ENCODE measurements at places on chromosomes 12 and 14.

GRCh38 chr12:64452559-64453329 lies 824 bp downstream of the TBK1 start:
- DNase-seq = peak; percentile 53

DNA sequence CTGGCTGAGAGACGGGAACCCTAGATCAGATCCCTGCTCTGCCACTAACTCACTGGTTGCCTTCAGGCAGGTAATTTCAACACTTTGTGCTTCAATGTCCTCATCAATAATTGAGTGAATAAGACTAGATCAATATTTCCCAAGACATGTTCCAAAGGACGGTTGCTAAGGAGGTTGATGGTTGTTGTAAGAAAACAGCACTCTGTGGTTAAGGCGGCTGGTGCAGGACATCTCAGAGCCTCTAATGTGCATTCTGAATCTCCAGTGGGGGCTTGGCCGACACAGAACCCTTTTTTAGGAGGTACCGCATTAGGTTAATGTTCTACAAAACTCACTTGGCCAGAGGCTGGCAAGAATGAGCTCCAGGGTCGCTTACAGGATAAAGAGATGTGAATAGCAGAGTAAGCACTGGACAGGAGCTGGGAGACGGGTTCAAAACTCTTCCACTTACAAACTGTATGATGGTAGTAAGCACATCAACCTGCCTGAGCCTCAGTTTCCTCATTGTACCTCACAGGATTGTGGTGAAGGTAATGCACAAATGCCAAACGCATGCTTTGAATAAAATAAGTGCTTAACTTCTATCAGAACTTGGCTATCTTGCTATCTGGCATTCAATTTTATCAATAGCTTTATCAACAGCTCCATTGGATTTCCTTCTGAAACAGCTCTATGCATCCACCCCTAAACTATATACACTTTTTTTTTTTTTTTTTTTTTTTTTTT lies 136.9 kb upstream of the PARP11 start:
- no peak for DNase-seq

GRCh38 chr12:110528277-110528839 lies 26.2 kb downstream of the RAD9B start:
- DNase-seq = no peak

- DNase-seq = no peak
Observed at GRCh38 chr12:31406345-31406744, 80.4 kb upstream of the SINHCAF start.

DNA sequence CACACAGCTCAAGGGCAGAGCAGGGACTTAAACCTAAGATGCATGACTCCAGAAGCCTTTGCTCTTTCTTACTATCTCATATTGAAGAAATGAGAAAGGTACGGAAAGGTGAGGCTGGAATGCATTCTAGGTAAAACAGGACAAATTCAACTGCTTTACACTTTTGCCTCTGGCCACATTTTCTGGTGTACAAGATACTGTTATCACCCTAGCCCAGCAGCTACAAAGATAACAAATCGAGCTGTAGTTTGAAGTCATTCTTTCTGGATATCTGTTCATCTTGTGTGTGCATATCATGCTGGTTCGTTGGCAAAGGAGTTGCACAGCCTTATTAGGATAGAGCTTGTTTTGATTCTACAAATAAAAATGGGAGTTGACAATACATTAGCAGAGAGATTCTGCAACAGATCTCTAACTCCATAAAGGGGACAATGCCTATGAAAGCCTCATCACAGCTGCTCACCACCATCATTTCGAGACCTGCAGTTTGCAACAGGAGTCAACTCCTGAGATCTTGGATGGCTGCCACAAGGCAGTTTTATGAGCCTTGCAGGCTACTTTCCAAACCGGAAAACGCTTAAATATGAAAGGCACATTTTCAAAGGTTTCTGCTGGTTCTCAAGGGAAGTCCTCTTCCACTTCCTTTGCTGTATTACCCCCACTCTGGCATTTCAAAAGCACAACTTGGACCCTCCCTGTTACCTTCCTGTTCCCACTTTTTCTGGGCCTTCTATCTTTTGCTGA lies 64.9 kb downstream of the STXBP6 start:
- DNase-seq = no peak

DNA sequence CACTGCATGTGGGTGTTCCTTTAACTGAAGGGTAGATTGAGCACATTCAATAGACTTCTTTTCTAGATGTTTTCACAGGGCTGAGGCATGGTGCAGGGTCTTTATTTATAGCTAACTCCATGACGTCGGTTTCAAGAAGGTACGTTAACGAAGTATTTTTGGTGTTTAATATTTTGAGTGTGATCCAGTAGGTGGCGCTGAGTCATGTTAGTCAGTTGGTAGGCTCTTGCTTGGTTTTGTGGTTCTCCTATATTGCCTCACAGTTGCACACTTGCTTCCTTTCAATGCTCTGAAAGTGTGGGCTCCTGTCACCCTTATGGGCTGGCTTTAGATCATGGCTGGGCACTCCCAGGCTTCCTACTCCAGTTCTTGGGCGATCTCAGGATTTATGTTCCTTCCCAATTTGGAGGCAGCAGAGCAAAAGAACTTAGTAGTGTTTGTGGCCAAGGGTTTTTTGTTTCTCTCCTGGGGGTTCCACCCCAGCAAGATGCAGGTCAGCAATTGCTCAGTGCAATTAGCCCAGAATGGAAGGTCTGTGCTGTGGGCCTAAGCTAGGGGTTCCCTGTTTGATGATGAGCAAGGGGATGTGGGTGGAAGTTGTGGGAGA lies 471.6 kb upstream of the FOXG1 start:
- peak; percentile 1 for DNase-seq

DNA sequence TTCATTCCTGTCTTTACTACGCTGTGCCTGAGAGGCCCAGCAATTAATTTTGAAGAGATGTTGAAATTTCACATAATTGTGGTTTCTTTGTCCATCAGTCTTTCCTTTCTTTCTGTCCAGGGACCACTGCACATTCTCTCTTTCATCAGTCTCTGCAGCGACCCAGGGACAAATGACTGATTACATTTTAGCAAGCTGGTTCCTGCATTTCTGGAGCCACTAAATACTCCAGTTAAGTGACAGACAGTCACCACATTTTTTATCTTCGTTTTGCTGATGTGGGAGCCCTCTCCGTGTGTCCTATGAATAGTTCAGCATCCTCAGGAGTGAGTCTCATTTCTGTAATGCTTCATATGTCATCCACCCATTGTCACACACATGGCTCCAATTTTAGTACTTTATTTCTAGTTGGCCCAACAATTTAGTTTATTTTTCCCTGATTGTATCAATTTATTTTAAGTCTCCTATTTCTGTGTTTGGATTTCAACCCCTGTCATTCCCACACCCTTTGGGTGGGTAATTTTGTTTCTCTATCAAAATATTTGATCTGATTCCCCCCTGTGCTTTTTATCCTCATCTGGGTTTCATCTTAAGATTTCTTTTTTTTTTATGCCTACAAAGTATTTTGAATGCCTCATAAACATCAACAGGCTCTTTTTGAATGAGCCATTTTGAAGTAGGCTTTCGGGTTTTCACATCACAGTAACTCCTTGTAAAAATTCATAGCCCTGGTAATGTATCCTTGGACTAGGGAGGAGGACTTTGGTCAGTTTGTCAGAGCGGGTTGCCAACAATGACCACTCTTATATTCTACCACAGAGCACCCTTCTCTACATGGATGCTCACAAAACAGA lies 1196.5 kb downstream of the GALC start:
- no peak for DNase-seq

GRCh38 chr14:80867091-80867490 lies 74.4 kb downstream of the CEP128 start:
- no peak for DNase-seq

DNA sequence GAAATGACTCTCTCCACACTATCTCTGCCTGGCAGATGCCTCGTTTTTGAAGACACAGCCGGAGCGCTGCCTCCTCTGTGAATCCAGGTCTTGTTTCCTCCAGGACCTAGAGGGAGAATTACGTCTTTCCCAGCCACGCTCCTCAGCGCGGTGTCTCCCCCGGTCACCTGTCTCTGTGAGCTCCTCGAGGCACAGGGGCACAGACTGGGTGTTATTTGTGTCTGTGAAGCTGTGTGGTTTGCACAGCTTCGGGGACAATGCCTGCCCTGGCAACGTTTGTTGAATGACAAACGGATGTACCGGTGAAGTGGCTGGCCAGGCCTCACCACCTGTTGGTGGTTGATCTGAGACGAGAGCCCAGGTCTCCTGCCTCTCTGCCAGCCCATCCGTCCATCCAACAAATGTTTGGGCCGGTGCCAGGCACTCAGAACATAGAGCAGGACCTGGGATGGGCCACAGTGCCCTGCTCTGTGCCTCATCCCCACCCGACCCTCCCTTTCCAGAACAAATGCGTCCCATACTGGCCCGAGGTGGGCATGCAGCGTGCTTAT lies 6.1 kb downstream of the PTPN6 start:
- DNase-seq = peak; percentile 15

- DNase-seq = no peak
Observed at GRCh38 chr12:5624486-5625272, 192.8 kb downstream of the NTF3 start.

DNA sequence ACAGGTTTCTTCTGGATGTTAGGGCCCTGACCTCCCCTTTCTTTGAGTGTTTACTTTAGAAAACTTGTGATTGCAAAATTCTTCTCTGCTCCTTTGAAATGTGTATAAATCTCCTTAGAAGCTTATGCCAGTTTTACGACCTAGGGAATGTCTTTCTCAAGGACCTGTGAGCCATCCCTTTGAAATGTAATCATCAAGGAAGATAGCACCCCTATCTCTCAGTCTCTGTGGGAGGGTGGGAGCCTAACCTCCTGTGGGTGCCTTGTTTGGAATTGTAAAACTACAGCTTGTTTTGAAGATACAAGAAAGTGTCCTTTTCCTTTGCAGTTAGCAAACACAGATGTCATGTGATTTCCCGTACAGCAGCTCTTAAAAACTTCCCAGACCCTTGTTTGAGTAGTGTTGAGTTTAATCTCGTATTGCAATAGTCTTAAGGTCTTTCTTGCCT lies 3.3 kb downstream of the OR10AD1 start:
- no peak for DNase-seq

- DNase-seq = no peak
Observed at GRCh38 chr12:62642486-62642885, 175.9 kb downstream of the MON2 start.
